ENCODE measurements at places on chromosomes 12 and 14.
A peak's percentile ranks its signal among the peaks of the same experiment; 100 is the strongest.

DNA sequence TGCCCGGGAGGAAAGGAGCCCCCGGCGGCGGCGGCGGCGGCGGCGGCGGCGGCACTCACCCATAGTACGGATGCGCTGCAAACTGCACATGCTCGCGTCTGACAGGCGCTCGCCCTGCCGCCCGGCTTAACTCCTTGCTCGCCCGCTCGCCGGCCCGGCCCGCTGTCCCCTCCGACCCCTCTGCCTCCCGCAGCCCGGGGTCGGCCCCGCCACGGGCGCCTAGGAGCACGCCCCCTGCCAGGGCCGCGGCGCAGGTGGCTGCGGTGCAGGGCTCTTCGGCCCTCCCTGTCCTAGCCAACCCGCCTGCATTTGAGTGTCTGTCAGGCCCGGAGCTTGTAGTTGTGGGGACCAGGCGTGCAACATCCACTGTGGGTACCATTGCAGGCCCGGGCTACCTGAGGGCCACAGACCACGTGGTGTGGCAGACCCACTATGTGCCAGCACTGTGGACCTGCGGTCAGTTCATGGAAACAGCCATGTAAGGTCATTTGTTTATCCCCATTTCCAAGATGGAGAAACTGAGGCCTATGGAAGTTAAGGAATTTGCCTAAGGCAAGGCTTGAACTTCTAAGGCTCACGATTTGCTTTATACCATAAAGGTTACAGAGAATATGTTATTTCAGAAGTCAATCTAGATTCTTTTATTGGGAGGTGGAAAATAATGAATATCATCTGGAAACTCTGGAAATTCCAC lies 17.6 kb upstream of the PLEKHH1 start:
- DNase-seq = peak; percentile 29

GRCh38 chr12:26748412-26748740 lies 84.6 kb downstream of the ITPR2 start:
- DNase-seq = no peak

DNA sequence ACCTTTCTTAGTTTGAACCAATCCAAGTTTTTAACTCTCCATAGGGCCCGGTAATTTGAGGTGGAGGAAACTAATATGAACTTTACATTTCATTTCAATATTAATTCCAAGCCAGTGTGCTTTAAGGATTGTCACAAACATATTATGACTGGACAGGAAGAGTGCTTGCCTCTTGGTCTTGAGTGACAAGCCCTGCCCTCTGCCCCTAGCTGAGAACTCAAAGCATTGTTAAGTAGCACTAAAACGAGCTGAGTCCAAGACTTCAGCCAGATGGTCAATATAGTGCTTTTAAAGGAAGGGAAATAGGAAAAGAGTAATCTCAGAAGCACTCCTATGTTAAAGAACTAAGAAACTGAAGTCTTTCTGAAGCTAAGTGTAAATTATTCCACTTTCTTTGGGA lies 17.1 kb downstream of the TRMT5 start:
- DNase-seq = no peak

DNA sequence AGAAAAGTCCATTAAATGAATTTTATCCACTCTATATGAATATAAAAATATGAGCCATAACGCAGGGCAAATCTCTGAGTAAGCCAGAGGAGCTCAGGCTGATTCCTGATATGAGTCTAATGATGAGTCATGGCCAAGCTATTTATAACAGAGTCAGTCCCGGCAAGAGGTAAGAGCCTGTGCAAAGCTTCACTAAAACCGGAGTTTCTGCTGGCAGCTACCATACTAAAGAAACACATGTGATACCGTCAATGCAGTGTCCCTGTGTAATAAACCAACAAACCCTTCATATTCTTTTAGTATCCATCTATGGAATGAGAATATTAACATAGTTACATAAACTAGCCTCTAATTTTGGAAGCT lies 319.4 kb downstream of the KCNC2 start:
- peak; percentile 72 for DNase-seq

- DNase-seq = no peak
These were observed 231.5 kb downstream of the SLC15A4 start for GRCh38 chr12:128592220-128592744.

DNA sequence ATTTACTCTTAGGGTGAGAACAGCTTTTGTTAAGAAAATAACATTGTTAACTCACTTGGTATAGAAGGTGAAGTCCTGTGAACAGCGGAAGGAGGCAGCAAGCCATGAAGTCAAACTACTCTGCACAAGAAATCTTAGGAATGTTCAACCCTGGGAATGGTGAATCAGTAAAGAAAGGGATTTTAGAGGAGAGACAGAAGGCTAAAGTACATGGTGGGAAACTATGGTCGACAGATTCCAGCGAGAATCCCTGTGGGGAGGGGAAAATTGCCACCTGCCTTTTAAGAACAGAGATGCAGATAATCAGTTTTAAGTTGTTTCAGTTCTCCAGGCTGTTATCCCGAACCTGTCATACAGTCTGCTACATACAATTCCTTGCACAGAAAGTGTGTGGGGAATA lies 63.2 kb upstream of the PTPRR start:
- no peak for DNase-seq

GRCh38 chr12:91275321-91275720 lies 92.7 kb upstream of the DCN start:
- DNase-seq = no peak

DNA sequence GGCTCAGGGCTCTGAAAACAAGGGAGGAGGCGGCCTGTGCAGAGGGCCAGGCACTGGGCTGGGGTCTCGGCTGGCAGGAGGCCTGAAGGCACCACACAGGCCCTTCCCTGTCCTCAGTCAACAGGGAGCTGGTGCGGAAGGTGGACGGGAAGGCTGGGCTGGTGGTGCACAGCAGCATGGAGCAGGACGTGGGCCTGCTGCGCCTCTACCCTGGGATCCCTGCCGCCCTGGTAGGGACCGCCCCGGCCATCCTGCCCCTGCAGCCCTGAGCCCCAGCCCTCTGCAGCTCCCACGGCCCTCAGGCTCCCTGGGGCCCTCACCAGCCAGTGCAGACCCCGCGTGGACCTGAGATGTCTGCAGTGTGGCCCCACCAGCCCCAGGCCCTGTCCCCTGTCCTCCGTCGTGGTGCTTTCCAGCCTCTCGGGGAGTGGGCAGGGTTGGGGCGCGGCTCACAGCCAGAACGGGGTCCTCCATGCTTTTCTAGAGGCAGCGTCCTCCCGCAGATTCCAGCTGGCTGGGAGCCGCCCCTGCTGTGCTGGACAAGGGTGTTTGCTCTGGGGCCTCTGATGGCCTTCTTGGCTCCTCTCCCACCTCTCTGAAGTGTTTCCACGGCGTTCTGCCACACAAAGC lies 18.1 kb downstream of the ASPG start:
- no peak for DNase-seq

DNA sequence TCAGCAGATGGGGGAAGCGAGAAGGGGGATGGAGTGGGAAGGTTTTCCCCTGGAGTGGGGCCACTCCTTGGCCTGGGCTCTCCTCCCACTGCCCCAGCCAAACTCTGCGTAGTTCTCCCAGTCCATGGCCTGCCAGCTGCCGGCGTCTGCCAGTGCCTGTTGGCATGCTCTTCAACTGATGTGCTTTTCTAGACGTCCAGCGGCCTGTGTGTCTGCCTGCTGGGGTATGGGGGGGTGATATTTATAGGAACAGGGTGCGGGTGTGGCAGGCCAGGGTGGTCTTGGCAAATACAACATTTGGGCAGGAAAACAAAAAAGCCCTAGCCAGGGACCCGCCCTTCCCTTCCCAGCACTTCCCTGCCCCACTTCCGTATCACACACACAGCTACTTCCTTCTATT lies 786.3 kb upstream of the NOVA1 start:
- DNase-seq = no peak

DNA sequence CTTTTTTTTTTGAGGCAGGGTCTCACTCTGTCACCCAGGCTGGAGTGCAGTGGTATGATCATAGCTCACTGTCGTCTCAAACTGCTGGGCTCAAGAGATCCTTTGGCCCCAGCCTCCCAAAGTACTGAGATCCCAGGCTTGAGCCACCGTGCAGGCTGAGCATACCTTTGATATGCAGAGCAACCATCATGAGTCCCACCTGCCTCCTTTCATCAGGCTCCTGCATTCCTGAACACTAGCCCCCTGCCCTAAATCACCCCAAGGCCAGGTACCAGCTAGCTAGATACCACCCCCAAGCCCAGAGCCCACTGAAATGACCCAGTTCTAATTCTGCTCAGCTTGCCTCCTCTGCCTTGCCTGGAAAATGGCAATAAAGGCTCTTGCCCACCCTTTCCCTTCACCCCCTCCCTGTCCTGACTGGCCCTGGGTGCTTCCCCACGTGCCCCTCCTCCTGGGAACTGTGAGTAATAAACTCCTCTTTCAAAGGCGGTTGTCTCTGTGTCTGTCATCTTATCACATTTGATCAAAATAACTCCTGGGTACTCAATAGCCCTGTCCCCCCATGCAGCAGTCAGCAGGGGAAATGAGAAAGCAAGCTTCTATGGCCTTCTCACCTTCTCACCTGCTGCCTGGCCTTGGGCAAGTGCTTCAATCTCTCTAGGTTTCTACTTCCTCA lies 6.4 kb upstream of the BRF1 start:
- no peak for DNase-seq

GRCh38 chr14:101134851-101135433 lies 231.4 kb upstream of the RTL1 start:
- DNase-seq = no peak

- no peak for DNase-seq
These were observed 22.7 kb upstream of the PRIMA1 start for GRCh38 chr14:93811020-93811419.

DNA sequence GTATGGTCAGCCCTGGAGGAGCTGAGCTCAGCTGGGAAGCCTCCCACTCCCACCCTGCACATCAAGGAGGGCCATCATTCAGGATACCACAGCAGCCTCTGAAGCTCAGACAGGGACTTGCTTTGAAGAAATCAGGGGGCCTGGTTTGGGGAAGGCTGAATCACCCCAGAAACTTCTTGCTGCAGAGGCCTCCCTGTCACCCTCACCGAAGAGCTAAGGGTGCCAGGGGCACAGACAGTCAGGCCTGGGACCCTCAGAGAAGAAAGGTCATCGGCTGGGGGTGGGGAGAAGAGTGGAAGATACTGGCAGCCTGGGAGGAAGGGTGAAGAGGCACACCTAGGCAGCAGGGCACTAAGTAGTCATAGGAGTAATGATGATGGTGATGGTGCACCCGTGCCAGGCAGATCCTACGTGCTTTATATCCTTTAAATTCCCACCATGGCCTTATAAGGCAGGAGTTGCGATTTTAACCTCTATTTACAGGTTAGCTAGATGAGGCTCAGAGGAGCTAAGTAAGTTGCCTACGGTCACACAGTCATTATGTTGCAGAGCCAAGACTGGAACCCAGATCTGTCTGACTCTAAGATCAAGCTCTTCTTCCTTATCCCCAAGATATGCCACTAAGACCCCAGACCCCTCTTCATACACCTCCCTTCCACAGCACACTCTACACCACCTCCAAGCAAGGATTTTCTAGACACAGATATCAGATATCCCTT lies 28.5 kb upstream of the PNMA1 start:
- DNase-seq = no peak

DNA sequence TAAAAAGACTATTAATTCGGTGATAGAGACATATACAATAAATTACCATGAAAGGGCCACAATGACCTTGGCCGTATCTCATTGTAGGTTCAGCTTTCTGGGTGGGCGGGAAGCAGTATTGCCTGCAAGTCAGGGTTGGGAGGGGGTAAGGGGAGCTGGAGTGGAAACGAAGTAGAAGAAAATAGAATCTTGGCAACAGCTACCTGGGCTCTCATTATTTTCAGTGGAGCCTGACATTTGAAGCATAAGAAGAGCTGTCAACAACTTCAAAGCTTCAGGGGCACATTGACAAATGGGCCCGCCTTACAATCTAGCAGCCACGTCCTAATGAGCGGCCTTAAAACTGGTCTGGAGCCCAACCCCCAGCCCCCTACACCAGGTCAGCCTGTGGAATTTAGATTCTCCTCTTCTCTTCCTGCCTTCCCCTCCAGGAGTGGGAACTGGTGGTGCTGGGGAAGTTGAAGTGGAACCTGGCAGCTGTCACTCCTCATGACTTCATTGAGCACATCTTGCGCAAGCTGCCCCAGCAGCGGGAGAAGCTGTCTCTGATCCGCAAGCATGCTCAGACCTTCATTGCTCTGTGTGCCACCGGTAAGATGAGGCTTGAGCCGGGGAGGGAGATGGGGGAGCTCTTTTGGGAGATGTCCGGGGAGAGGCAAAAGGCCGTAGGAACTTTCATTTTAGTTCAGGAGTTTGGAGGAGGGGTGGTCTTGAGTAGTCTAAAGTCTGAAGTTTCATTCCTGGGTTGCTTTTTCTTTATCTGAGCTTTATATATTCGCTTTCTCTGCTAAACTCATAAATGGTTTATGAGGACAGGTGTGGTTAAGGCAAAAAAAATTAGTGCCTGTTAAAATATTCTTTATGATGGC lies 5.0 kb downstream of the CCND2 start:
- no peak for DNase-seq

All from NCI-H510A treated with DMSO at 0.1 percent for 48 hours (cell line).